ENCODE measurements at places on chromosomes 2 and 18.

DNA sequence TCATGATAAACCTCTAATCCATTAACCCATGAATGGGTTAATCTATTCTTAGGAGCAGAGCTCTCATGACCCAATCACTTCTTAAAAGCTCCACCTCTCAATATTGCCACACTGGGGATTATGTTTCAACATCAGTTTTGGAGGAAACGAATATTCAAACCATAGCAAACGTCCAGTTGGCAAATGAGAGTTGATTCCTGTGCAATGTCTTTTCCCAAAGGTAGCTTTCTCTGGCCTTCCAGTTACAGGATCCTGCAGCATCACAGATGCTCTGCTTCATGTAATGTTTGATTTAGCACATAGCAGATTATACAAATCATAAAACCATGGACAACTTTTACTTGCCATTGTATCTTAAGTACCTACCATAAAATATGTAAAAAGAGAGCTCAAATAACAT is 481.0 kb downstream of the TNS1 start:
- DNase-seq, result no peak

DNA sequence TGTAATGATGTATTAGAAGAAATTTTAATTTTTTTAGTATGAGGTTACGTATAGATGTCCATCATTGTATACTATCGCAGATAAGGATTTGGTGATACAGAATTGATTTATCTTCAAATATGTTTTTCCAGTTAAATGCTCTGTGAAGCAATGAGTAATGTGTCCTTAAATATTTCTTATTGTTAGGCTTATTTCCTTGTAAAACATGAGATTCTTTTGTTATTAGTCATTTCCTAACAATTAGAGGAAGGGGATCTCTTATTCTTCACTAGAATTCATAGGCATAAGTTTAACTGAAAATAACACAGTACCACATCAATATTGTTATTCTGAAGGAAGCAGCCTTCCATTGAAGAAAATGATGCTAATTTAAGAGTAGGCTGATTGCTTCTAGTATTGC is 15.5 kb upstream of the OTX1 start:
- no peak for DNase-seq

DNA sequence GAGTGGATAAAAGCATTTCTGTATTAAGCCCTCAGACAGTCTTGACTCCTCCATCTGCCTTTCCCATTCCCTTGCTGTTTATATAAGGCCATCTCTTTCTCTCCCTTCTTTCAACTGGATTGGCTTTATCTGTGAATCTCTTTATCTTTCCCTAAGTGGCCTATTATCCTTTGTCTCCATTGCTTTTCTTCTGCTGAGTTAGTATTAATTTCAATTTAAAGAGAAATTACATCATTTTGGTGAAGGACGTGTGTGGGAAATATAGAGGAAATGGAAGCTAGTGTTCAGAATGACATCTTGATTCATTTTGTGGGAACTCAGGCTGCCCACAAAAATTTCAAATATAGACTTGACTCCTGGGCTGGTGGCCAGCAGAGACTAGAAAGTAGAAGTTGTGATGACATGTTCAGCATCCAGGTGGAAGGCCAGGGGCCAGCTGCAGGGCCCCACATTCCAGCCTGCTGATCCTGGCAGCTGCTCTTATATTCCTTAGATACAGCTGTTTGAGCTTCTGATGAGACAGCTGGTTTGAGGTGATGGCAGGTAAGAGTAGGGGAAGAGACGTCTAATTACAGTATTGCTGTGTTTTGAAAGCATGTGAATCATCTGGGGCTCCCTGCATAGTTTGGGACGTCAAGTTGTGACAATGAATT is 52.3 kb downstream of the DIS3L2 start:
- no peak for DNase-seq

DNA sequence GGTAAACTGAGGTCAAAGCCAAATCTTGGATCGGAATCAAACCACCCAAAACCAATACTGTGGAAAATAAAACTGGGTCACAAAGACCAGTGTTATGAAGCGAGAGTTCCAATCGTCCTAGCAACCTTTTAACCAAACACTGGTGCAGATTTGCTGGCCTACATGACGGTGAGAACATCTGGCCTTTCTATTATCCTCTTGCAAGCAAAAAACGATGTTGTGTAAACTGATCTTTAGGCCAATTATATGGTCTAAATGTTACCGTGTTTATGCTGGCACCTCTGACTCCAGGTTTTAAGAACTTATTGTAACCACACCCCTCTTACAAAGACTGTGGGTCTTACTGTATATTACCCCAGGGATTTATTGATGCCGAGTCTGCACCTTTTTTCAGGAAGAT is 145.9 kb downstream of the GFPT1 start:
- DNase-seq, result no peak

DNA sequence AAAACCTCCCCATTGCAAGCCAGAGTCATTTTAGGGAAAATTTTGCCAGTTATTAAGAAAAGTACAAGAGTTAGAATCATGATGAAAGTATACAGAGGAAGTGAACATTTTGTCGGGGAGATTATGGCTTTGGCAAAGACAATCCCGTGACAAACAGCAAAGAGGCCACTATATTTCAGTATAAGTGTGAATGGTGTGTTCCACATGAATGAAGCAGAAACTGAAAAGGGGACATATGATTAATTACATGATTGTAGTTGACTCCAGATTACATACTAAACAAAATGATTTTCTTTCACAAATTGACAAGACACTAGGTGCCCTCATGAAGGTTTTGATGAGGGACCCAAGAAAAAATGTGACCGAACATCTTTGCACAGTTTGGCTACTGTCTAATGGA is 42.0 kb downstream of the SP140 start:
- DNase-seq, result no peak

GRCh38 chr18:27136208-27136535 is 48.9 kb downstream of the CHST9 start:
- no peak for DNase-seq

GRCh38 chr2:233349005-233349998 is 5.0 kb upstream of the DGKD start:
- no peak for DNase-seq

All from CD4-positive, CD25-positive, alpha-beta regulatory T cell (primary cell).